ENCODE measurements at places on chromosomes 2 and 18. TPM values are rescaled to one million over a fixed set of nuclear protein-coding genes. Genes with fewer than 3 reads are reported as not detected.

- DNase-seq: no peak
Measured at GRCh38 chr2:160541745-160542144, 48.1 kb upstream of the RBMS1 start.

DNA sequence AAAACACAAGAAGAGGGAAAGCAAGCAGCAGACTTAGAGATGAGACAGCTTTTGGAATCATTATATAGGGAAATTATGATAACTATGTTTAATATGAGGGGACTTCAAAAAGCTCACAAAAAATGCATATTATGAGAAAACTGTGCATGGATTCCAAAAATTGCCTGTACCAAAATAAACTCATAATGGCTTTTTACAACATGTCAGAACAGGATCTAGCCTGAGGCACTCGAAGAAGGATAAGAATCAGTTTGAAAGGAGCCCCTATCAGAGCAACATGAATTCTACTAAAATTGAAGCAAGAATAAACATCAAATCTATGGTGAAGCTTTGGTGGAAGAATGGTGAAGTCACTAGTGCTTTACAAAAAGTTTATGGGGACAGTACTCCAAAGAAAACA lies 187.4 kb downstream of the RDH14 start:
- DNase-seq: no peak

- DNase-seq: no peak
Measured at GRCh38 chr2:238615187-238615586, 188.5 kb downstream of the ASB1 start.

Gene RAB6C
- total RNA-seq: not detected

Gene FTCDNL1
- total RNA-seq: 1.6 TPM

Data from neural crest cell (in vitro differentiated cells).